ENCODE measurements at places on chromosomes 5 and 9.

GRCh38 chr5:170095646-170096045, 10.1 kb upstream of the FOXI1 start:
- no peak for DNase-seq

GRCh38 chr5:151772029-151772845, 483 bp downstream of the G3BP1 start:
- DNase-seq = peak; percentile 4

DNA sequence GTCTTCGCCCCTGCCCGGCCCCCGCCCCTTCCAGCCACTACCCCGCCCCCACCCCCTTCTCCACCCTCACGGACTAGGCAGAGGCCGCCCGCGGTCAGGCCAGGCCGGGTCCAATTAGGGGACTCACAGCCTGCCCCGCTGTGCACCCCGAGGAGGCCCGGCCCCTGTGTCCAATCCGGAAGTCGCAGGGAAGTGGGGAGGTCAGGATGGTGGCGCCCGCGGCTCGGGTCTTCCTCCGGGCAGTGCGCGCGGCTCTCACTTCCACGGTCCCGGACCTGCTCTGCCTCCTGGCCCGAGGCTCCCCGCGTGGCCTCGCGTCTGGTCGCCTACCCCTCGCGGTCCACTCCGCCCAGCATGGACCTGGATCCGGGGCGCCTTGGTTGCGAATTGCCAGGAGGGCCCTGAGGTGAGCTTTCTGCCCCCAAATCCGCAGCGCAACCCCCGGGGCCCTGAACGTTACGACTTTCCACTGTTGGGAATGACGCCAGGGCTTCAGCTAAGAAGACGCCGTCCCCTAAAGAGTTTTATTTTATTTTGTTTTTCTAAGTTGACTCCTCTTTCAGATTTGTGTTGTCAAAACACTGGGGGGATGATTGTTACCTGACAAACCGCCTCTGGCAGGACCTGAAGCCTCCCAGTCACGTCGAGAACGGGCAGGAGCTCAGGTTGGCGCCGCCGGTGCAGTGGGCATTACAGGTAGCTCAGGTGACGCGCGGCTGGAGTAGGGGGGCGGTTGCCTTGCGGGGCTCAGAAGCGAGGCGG, 763 bp upstream of the IRX2 start:
- DNase-seq = no peak

- no peak for DNase-seq
Measured at GRCh38 chr5:83764101-83764500, 43.4 kb upstream of the HAPLN1 start.

- DNase-seq = no peak
Measured at GRCh38 chr9:106846857-106847256, 16.1 kb upstream of the ZNF462 start.

DNA sequence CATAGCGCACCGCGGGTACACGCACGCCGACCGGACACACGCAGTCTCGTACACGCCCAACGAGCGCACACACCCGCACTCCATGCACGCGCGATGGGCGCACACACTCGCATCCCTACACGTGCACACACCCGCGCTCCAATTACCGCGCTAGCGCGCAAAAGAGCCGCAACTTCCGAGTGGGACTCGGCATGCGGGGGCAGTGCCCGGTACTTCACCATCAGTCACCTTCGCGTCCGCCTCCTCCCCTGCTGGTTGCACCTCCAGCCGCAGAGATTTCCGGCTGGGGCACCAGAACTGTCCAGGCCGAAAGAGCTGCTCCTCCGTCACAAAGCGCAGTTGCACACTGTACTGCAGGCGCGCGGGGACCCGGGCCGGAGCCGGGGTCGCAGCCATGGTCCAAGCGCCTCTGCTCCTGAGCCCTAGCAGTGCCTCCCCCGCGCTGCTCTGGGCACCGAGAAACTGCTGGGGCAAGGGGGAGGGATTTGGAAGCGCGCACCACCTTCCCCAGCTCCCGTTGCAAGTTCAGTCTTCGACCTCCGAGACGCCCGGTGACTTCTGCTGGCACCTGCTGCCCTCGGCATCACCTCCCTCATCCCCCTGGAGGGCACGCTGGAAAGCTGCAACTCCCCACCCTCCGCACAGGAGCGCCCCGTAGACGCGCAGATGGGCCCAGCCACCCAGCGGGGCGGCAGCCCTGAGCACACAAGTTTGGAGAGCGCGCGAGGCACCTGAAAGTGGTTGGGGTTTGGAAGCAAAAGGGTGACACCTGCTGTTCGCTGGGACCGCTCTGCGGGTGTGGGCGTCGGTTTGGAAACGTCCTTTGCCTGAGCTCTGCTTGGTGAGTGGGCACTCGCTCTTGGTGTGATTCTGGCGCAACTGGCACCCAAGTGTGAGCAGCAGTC, 337.4 kb upstream of the PUM3 start:
- no peak for DNase-seq

GRCh38 chr5:96763026-96763425, 44.7 kb downstream of the ERAP1 start:
- DNase-seq = no peak

GRCh38 chr9:128898845-128899565, 17.1 kb downstream of the LRRC8A start:
- DNase-seq = no peak

- DNase-seq = no peak
Measured at GRCh38 chr5:75034137-75034739, 18.1 kb downstream of the GCNT4 start.

DNA sequence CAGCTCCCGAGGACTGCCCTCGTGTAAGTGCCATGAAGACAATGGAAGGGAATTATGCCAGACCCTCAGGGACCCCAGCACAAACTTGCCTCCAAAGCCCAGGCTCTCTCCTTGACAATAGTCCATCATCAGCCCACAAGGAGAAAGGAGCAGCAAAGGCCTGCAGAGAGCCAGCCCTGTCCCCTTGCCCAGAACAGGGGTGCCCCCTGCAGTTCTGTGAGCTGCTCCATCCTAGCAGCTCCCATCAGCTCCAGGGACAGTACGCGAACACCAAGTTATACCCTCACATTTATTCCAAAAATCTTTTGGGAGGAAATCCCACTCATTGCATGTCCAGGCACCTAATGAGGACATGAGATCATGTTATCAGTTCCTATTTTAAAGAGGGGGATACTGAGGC, 11.1 kb downstream of the BARX1 start:
- DNase-seq = no peak

DNA sequence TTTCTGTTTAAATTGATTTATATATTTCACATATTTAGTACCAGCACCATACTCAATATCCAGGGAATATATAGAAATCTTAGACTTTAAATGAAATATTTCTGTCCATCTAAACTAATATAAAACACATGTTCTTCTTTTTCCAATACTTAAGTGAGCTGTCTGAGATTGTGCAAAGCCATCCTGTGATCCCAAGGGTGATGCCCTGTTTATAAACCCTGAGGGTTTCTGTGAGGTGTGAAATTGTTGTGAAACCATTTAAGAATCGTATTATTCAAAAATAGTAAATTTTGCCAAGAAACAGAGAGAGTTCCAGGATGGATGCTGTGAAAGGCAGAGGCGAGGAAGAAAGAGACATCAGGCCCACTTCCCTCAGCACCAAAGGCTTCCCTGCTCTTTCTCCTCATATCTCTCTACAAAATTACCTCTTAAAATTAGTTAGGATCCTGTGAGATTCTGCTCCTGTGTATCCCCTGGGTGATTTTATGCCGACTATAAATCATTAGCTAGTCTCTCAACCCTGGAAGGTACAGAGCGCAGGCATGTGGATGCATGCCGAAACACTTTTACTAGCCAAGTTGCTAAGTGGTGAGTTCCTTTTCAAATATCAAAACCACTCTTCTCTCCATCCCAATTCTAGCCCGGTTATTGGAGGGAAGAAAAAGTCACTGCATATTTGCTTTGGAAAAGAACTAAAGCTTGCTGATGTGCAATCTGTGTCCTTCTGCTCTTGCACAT, 183.0 kb downstream of the GLIS3 start:
- no peak for DNase-seq

DNA sequence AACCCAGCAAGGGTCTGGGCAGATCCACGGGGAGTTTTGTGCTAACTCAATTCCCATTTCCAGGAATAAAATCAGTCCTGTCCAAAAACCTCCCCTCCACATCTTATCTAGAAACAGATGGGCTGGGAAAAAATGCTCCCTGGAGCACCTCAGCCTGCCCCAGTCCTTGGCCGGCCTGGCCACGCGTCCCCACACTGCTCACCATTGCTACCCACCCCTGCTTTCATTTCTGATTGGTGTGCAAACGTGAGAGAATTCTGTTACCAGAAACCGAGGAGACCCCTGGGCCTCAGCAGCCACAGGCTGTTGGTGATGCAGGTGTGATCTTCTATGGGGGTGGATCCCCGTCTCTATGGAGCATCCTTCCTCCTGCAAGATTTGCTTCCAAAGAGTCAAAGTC, 38.0 kb upstream of the OLFM1 start:
- DNase-seq = no peak

DNA sequence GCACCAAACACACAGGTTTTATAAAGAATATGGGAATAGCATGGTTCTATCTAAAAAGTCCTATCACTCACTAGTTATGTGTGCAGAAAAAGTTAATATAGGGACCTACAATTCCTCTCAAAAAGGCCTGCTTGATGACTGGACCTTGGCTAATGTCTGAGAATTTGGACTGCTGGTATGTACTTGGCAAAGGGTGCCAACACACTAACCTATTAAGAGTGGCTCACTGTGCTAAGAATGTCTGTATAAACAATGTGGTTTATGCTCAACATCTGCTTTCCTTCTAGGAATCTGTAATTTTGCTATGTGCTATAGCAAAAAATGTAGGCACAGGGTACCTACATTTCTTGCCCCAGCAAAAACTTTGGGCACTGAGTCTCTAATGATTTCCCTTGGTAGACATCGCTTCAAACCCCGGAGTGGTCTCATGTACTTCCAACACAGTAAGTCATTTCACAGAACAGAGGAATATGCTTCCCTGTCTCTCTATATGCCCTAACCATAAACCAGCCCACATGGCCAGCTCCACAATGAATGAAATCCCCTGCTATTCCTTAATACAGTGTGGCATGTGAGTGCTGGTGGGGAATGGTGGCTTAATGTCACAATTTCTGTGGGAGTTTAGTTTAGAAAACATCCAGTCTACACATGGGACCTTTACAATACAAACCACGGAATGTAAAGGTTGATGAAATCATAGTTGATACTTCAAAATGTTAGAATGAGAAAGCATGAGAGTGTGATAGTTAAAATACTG, 101.7 kb downstream of the UBAP2 start:
- no peak for DNase-seq

DNA sequence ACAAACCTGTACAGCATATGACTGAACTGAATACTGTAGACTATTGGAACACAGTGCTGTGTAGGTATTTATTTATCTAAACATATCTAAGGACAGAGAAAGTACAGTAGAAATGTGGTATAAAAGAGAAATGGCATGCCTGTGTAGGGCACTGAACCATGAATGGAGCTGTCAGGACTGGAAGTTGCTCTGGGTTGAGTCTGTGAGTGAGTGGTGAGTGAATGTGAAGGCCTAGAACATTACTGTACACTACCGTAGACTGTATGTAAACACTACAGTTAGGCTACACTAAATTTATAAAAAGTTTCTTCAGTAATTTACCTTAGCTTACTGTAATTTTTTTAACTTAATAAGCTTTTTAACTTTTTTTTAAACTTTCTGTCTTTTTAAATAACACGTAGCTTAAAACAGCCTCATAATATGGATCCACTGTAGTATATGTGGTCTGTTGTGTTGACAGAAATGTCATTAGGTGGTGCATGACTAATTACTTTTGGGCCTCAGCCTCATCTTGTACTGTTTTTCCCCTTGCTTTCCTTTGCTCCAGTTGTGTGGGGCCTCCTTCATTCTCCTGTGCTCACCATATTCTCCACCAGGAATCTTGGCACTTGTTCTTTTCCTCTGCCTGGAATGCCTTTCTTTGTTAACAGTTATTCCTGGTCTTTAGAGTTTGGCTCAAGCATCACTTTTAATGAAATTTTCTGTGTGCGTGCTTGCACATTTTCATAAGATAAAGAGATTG, 8.8 kb downstream of the SPIN1 start:
- no peak for DNase-seq

All from stimulated activated CD4-positive, alpha-beta T cell treated with anti-CD3 and anti-CD28 coated beads, Interleukin-1b, Interleukin-23, amount 100 ng/mL, for 24 hours (primary cell).